ENCODE measurements at places on chromosomes 7 and 10. TPM values are rescaled to one million over a fixed set of nuclear protein-coding genes. Genes with fewer than 3 reads are reported as not detected.

The FERD3L gene
- not detected for total RNA-seq

The GALNT17 gene
- total RNA-seq: 2.1 TPM

The KCND2 gene
- 0.28 TPM for total RNA-seq

The CTAGE8 gene
- total RNA-seq: 1.8 TPM

The CRYGN gene
- total RNA-seq: 0.18 TPM

The RNLS gene
- 6.4 TPM for total RNA-seq

The SLC39A12 gene
- total RNA-seq: not detected

The LIPM gene
- not detected for total RNA-seq

The MEOX2 gene
- total RNA-seq: 1.6 TPM

The MNX1 gene
- total RNA-seq: 21.4 TPM

The SLC18A3 gene
- total RNA-seq: not detected

The OPN1SW gene
- not detected for total RNA-seq

The UCMA gene
- total RNA-seq: not detected

The CXCL12 gene
- total RNA-seq: 125 TPM

The GPNMB gene
- total RNA-seq: 14.3 TPM

The MUC12 gene
- total RNA-seq: 0.70 TPM

The CRHR2 gene
- 0.79 TPM for total RNA-seq

The EPO gene
- 5.5 TPM for total RNA-seq

The SH2D4B gene
- total RNA-seq: not detected

The MLXIPL gene
- 25.2 TPM for total RNA-seq

DNA sequence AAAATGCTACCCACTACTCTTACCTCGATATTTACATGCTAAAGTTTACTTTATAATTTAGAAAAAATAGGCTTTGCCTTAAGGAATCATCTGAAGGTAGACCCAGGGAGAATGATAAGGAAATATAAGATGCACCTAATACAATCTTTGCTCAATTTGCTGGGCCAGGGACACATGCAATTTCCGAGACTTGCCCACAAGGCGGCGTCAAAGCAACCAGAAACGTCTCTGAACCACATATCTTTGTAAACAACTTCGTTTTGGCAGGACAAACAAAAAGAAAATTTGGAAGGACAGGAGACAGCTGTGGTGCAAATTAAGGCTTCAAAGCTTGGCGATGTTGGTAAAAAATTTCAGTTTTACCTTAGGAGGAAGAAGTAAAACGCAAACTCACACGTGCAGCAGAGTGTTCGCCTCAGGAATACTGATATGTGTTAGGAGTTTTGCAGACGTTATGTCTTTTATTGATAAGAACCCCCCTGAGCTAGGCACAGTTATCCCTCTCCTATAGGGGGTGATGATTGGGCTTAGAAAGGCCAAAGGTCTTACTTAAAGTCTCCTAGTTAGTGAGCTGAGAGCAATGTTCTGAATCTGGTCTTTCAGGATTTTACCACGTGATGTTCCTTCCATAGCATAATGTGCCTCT lies 134.3 kb downstream of the PRKCQ start:
- no peak for DNase-seq

DNA sequence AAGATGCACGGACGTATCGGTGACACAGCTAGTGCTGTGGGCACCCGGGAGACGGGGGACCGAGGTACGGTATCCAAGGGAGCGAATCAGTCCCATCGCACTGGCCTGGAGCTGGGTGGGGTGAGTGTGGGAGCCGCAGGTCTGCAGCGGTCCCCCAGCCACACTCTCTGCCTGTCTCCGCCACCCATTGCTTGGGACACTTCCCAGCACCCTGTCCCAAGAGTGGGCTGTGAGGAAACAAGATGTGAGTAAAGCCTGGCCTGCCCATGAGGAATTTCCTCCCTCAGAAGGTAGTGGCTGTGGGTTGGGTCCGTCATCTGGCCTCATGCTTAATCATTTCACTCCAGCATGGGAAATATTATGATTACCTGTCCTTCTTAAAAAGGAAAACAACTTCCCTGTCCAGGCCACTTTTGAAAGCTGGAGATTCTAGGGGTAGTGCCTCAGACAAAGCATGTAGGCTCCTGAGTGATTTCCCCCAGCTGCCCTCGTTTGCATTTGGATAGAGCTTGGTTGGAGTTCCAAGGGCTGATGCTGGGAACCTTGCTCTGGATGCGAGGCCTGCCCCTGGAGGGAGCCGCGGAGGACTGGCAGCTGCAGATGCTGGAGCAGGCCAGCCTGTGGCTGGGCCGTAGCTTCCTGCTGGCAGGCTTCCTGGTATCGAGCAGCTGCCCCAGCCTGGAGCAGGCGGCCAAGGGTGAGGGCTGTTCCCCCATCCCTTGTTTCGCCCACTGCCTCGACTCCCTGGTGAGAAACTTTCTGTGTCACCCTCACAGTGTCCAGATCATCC lies 6.2 kb upstream of the ACTR3C start:
- DNase-seq: no peak

GRCh38 chr10:119575506-119575905 lies 21.3 kb downstream of the TIAL1 start:
- no peak for DNase-seq

- no peak for DNase-seq
Observed at GRCh38 chr10:88401671-88402347, 181.3 kb downstream of the RNLS start.

DNA sequence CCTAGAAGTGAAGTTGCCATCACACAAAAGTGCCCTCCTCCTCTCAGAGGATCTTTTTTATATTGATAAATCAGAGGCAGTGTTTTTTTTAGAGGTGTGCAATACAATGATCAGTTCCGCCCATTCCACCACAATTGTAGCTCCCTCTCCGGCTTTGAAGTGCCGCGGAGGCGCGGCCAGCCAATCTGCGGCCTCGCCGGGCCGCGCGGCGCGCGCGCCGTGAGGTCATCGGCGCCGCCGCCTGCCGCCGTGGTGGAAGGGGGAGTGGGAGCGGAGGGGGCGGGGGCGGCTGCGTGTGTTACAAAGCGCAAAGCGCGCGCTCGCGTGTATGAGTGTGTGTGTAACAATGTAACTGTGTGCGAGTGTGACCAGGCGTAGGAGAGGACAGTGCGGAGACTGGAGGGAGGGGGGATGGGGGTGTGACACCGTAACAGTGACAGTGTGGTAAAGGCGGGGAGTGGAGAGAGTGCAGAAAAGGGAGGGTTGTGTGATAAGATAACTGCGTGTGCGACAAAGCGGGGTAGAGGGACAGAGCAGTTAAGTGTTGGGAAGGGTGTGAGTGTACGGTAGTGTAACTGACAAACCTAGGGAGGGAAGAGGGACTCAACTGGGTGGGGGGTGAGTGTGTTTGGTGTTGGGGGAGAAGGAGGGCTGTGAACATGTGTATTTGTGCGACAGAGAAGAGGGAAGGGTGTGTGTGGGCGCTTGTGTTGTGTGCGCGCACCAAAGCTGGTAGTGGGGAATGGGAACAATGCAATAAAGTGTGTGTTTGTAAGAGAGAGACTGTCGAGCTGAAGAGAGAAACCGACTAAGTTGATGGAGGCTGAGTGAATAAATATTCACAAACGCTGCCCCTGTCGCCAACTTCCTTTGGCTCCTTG lies at the start of gene SP8:
TSS of gene SP8 (minus strand) at position 108 of the 881 bp plus-strand sequence. CDS start at position 20, 88 bp downstream.
- no peak for DNase-seq

DNA sequence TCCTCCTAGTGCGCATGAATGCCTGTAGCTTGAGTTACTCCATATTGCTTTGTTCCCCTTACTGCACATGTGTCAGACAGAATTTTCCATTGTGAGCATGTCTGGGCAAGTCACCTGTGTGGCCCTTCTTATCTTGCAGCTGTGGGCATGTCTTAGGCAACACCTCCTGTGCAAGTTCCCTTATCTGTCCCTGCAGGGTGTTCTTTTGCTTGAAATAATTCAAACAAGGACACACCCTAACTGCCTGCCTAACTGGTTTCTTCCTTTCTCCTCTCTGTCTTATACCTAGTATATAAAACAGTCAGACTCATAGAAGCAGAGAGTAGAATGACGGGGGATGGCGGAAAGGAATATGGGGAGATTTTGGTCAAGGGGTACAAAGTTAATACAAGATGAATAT lies 421.1 kb upstream of the SORCS1 start:
- no peak for DNase-seq

- DNase-seq: peak; percentile 58
Observed at GRCh38 chr7:128352153-128352537, 8.4 kb upstream of the RBM28 start.

- no peak for DNase-seq
Observed at GRCh38 chr10:107417446-107417845, 252.9 kb upstream of the SORCS1 start.

DNA sequence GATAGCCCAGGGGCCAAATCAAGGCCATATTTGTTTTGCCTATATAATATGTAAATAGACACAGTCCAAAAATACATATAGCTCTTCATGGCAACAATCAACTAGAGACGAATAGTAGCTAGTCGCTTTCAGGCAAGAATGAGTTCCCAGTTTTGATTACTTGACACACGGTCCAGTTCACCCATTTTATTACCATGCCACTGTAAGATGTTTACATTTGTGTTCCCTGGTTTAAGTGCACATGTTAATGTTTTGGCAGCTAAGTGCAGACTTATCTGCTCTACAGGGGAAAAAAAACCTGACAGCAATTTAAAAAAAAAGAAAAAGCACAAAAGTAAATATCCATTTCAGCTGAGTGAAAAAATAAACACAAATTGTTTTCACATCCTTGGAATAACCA lies 213.1 kb downstream of the TPK1 start:
- no peak for DNase-seq

DNA sequence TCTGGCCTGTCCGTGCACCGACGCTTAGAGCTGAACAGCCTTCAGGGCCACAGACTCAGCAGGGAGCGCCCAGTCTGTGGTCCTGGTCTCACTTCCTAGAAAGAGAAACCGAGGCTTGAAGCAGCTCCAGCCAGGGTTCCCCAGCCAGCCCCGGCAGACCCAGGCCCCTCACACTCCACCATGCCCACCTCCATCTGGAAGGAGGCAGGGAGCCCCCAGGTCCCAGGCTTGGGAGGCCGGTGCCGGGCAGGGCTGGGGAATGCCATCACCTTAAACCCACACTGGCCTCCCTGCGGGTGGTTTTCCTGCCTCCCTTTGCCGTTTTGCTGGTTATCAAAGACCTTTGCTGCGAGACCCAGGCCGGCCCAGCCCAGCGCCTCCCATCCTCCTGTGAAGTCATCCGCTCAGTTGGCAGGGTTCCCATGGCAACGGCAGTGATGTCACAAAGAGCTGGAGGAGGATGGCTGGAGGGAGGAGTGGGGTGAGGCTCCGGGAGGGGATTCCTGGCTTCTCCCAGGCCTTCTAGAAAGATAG lies 24.0 kb downstream of the ELFN1 start:
- peak; percentile 34 for DNase-seq

DNA sequence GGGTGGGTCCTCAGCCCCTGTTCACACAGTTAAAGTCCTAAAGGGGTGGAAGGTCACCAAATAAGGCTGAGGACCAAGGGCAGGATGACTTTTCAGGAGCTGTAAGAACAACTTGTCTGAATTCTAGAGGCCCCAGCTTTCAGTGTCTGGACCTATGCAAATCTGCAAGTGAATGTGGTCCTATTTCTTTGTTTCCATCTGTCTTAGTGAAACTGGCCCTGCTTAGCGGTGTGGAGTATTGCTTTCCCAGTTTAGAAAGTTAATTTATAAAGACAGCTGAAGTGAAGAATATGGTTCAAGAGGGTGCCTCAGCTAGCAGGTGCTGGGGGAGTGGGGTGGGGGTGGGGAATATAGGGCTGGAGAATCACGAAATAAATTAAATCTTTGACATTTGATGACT lies 40.1 kb downstream of the HHEX start:
- DNase-seq: no peak

GRCh38 chr7:90092506-90092905 lies 61.8 kb upstream of the STEAP1 start:
- no peak for DNase-seq

- DNase-seq: no peak
Observed at GRCh38 chr10:122850705-122851640, 5.3 kb upstream of the CUZD1 start.

- no peak for DNase-seq
Observed at GRCh38 chr10:21808550-21808949, 195.0 kb downstream of the DNAJC1 start.

GRCh38 chr10:57579926-57580325 lies 687.8 kb downstream of the IPMK start:
- DNase-seq: no peak

GRCh38 chr7:21767300-21767900 lies 178.3 kb downstream of the CDCA7L start:
- DNase-seq: peak; percentile 49

- DNase-seq: no peak
Observed at GRCh38 chr10:20247891-20248708, 431.9 kb downstream of the PLXDC2 start.

GRCh38 chr10:74006269-74006668 lies 8.4 kb downstream of the VCL start:
- no peak for DNase-seq

- no peak for DNase-seq
Observed at GRCh38 chr10:103554488-103555324, 61.2 kb downstream of the NEURL1 start.

DNA sequence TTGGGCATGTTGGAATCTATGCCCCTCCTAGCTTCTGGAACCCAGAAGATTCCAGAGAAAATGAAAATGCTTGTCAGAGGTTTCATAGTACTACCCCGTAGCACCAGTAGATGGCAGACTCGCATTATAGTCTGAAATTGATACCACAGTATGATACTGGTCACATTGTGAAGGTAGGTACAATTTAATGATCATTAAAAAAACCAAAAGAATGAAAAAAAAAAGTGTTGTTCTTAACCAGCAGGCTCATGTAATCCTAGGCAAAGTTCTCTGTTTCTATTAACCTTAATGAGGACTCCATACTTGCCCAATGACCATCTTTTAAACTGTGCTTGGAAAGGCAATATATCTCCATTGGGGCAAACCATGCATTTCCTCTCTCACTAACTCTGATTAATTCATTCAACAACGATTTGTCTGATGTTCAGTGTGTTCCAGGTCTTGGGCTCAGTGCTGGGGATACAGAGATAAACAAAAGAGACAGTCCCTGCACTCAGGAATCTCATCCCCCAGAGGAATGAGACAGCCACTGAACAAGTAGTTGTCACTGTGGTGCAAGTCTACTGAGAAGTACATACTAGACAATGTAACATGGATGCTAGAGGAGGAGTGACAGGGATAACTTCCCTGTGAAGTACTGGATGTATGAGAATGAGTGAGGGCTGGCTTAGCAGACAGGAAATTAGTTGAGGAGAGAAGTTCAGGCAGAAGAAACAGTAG lies 223.5 kb upstream of the PHYHIPL start:
- DNase-seq: peak; percentile 68

GRCh38 chr7:7176406-7177043 lies 5.8 kb upstream of the C1GALT1 start:
- DNase-seq: no peak

GRCh38 chr10:48598243-48598935 lies 6.5 kb downstream of the ARHGAP22 start:
- no peak for DNase-seq

GRCh38 chr7:158094671-158095226 lies 492.9 kb downstream of the PTPRN2 start:
- DNase-seq: no peak

- DNase-seq: no peak
Observed at GRCh38 chr10:35056686-35057085, 33.5 kb downstream of the CUL2 start.

GRCh38 chr7:25802057-25802456 lies 349.9 kb upstream of the NFE2L3 start:
- DNase-seq: no peak

Data from pancreas (tissue), 10 donors.